NCI-H1105 (cell line): ENCODE measurements at places on chromosomes 1 and 21.
A peak's percentile ranks its signal among the peaks of the same experiment; 100 is the strongest.

DNA sequence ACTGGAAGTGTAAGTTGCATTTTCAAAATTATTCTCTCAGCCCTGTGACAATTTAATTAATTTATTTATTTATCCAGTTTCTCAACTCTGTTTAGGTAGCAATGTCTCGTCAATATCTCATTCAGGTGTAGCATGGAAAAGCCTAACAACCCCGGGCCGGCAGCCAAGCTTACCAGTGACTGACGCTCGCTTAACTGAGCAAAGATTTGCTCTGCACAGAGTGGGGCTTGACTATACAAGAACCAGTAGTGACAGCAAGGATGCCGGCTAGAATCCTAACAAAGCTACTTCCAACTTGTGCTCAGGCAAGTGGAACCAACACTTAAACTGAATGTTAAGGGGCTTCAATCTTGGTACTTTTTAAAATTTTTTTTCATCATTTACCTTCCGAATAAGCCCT lies 80.9 kb upstream of the ESRRG start:
- peak; percentile 78 for DNase-seq

DNA sequence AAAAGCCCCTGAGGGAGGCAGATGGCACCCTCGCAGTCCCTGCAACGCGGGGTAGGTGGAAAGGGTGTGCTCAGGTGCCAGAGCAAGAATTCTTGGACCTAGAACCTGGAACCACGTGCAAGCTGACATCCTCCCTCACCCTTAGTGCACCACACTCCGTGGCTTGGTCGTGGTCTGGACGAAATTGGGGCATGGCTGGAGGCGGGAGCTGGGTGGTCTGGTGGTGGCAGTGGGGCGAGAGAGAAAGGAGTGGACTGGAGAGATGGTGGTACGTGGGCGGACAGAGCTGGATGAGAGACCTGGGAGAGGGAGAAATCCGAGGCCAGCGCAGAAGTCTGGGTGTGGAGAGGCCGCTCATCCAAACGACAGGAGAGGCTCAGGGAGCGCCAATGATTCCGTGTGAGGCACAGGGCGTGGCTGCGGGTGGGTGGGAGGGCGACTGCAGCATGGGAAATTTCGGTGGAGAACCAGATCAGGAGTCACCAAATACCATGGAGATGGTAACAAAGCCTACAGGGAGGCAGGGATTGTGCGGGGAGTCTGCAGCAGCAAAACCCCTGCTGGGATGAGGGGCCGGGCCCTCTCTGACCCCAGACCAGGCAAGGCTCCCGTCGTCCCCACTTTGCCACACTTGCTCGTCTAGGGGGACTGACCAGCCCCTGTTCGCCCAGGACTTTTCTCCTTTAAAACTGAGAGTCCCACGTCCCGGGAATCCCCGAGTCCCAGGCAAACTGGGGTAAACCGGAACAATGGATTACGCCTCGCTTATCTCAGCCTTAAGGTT lies 31.9 kb downstream of the CDCP2 start:
- DNase-seq = no peak

GRCh38 chr1:233362743-233363142 lies 35.2 kb downstream of the MAP3K21 start:
- DNase-seq = no peak

DNA sequence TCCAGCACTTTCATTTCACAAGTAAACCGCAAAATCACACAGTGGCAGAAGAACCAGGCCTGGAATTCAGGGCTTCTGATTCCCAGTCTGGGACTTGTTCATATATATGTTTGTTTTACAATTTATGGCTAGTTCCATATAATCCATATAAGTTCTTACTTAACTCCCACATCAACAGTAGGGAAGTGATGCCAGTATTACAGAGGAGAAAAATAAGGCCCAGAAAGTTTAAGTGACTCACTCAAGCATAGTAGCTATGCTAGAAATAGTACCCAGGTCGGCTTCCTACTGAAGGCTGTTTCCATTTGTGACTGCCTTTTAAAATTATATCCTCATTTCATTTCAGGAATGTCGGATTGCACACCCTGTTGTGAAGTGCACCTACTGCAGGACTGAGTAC lies 1.4 kb downstream of the FAM76A start:
- DNase-seq = no peak

GRCh38 chr1:192554904-192555303 lies 20.7 kb upstream of the RGS1 start:
- DNase-seq = no peak

DNA sequence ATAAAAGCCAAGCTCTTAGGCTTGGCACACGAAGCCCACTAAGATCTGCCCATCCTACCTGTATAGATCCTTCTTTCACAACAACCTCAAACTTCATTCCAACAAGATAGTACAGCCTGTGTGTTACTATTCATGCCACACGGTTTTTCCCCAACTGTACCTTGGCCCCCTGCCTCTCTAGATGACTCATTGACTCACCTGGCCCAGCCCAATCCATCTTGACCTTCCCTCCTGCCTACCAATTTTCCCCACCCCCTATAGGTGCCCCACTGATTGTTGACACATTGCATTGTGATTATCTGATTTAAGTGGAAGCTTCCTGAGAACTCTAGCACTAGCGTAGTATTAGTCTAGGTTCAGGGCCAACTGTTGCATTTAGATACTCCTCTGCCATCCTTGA lies 2.0 kb upstream of the CD101 start:
- DNase-seq = no peak

GRCh38 chr1:247542811-247543210 lies 6.1 kb upstream of the GCSAML start:
- DNase-seq = no peak
